ENCODE measurements at places on chromosomes 11 and 22. TPM values are rescaled to one million over a fixed set of nuclear protein-coding genes. Genes with fewer than 3 reads are reported as not detected.

The MED19 gene
- 7.0 TPM for total RNA-seq

The OR6T1 gene
- not detected for total RNA-seq

The PLAAT5 gene
- total RNA-seq = not detected

The CARD18 gene
- not detected for total RNA-seq

The SLC5A4 gene
- not detected for total RNA-seq

The SLC22A9 gene
- total RNA-seq = not detected

The DEFB131B gene
- not detected for total RNA-seq

DNA sequence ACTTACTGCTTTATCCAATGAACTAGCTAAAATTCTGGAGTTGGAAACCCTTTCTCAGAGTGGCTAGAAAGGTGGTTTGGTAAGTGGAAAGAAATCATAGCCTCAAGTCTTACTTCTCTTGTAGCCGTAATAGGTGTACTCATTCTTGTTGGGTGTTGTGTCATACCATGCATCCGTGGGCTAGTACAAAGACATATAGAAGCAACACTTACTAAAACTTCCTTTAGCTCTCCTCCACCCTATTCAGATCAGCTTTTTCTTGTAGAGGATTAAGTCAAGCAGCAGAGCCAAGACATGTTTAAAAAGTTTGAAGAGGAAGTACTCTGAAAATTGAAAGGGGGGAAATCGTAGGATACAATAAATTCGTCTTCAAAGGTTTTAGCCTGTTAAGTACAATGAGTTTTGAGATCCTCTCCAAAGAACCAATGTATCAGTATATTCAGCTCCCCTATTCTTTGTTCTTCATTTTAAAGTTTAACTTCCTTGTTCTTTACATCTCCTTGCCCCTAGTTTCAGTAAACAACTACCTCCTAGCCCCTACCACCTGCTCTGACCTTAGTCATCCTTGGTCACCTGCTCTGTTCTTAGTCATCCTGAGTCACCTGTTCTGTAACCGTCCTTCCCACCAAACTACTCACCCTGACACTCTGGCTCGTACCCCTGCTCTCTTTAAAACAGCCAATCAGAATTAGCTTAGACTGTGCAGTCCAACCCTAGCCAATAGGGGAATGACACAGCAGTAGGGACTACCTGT is 62.1 kb upstream of the DEUP1 start:
- H3K4me1 ChIP-seq = no peaks in the 10 kb centered on the region
- no peaks in the 10 kb centered on the region for H3K36me3 ChIP-seq
- no peak overlapping the region for H3K27ac ChIP-seq
- no peak for DNase-seq
- H3K27me3 ChIP-seq = peaks cover 6% of the 10 kb centered on the region

GRCh38 chr22:23828800-23829680 is 9.8 kb downstream of the DERL3 start:
- no peak overlapping the region for H3K4me3 ChIP-seq
- DNase-seq = no peak
- H3K27me3 ChIP-seq = no peaks in the 10 kb centered on the region

- no peak for DNase-seq
- no peak overlapping the region for H3K27ac ChIP-seq
- H3K4me1 ChIP-seq = no peaks in the 10 kb centered on the region
- no peak overlapping the region for H3K4me3 ChIP-seq
Observed at GRCh38 chr22:35134637-35135036, 68.7 kb downstream of the ISX start.

DNA sequence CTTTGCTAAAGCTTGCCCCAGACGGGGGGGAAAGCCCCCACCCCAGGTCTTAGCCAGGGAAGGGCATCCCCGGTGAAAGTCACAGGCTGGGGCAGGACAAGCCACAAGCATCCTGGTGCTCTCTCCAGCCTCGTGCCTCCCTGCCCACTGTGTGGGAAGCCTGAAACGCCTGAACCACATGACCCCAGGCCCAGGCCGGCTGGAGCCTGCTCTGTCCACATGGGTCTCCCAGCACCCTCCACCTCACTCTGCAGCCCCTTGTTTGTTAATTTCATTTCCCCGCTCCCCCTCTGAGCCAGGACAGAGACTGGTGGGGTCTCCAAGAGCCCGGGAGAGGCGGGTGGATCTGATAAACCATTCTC is 58.3 kb upstream of the TCF20 start:
- no peaks in the 10 kb centered on the region for H3K36me3 ChIP-seq
- no peak for DNase-seq
- H3K4me3 ChIP-seq = no peak overlapping the region

GRCh38 chr11:48106166-48106565 is 110.4 kb upstream of the OR4B1 start:
- H3K27me3 ChIP-seq = no peaks in the 10 kb centered on the region
- H3K4me3 ChIP-seq = peak overlapping the region; percentile 28
- peaks cover 56% of the 10 kb centered on the region for H3K4me1 ChIP-seq
- no peak for DNase-seq

DNA sequence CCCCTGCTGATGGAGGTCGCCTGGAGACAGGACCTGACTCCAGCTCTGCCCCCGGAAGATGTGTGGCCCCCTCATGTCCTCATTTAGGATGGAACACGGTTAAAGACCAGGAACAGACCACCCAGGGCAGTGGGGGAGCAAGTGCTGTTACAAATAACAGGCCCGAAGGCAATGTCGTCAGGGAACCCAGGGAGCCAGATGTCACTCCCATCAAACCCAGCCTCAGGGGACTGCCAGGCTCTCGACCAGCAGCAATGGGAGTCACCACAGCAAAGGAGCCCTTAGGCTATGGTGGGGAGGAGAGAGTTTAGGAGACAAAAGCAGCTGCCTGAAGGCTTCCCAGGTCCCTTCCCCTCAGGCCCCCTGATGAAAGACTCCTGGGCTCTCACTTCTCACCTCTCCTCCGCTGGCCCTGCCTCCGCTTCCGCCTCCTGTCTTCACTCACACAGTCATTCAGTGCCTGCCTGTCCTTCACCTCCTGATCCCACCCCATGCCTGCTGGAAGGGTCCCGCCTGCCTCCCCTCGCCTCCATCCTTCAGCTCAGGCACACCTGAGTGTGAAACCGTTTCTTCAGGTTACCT is 4.4 kb downstream of the RPS19BP1 start:
- H3K4me3 ChIP-seq = peak overlapping the region; percentile 85
- peaks cover 72% of the 10 kb centered on the region for H3K4me1 ChIP-seq
- H3K27ac ChIP-seq = peak overlapping the region; percentile 64
- no peaks in the 10 kb centered on the region for H3K27me3 ChIP-seq
- DNase-seq = no peak

GRCh38 chr11:101127699-101128570 is 1.7 kb downstream of the PGR start:
- no peak for DNase-seq
- H3K27me3 ChIP-seq = peaks cover 7% of the 10 kb centered on the region
- no peaks in the 10 kb centered on the region for H3K4me1 ChIP-seq
- peaks cover 5% of the 10 kb centered on the region for H3K36me3 ChIP-seq
- no peak overlapping the region for H3K4me3 ChIP-seq

DNA sequence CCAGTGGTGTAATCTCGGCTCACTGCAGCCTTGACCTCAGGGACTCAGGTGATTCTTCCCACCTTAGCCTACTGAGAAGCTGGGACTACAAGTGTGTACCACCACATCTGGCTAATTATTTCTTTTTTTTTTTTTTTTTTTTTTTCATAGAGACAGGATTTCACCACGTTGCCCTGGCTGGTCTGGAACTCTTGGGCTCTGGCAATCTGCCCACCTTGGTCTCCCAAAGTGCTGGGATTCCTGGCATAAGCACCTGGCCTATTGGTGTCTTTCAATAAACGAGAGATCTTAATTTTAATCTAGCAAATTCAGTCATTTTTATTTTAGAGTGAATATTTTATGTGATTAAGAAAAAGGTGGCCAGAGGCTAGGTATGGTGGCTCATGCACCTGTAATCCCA is 40.1 kb downstream of the DGCR2 start:
- H3K4me1 ChIP-seq = peaks cover 14% of the 10 kb centered on the region
- H3K36me3 ChIP-seq = no peaks in the 10 kb centered on the region
- no peak overlapping the region for H3K4me3 ChIP-seq
- DNase-seq = no peak
- no peak overlapping the region for H3K27ac ChIP-seq

DNA sequence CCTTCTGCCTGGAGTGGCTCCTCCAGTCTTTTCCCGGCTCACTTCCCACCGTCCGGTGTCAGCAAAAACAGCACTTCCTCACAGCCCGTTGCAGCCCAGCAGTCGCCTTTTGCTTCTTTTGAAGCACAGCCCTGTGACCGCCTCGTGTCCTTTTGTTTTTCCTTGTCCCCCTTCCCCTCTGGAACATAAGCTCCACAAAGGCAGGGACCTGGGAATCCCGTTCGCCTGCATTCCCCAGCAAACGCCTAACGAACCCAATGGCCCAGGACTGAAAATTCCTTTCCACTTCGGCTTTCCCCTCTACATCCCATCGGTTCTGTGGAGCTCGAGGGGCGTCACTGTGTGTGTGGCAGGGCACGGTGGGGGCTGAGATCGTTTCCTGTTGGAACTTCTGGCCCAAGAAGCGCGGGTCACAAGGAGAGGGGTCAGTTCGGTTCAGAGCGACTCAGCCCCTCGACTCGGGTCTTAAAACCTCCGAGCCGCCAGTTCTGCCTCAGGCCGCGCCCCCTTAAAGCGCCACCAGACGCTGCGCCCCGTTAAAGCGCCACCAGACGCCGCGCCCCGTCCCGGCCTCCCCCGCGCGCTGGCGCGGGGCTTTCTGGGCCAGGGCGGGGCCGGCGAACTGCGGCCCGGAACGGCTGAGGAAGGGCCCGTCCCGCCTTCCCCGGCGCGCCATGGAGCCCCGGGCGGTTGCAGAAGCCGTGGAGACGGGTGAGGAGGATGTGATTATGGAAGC is 841 bp downstream of the RIC8A start:
- no peaks in the 10 kb centered on the region for H3K27me3 ChIP-seq
- H3K36me3 ChIP-seq = no peaks in the 10 kb centered on the region
- H3K4me1 ChIP-seq = peaks cover 33% of the 10 kb centered on the region
- H3K4me3 ChIP-seq = peak overlapping the region; percentile 96
- peak; percentile 87 for DNase-seq

DNA sequence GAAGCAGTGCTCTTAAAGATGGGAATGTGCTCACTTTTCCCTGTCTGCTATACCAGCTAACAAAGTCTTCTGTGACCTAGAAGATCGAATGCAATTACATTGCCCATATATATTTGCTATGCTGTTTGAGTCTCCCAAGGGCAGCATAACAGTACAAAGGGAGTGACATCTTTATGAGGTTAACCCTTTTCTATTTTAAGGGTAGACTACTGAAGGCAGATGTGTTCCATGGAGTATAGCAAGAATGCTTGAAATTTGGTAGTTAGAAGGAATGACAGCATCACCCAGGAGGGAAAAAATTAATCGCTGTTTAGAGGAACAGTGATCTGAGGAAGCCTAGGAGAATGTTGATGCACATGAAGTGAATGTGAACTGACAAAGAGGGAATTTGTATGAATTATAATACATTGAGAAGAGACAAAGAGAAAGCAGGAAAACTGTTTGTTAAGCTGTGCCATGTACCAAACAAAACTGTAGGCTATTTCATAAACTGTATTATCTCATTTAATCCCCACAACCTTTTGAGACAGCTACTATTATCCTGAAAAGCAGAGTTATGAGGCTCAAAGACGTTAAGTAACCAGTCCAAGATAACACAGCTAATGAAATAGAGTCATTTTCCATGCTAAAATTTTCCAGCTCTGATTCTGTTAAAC is 13.0 kb downstream of the MAML2 start:
- H3K4me1 ChIP-seq = peaks cover 43% of the 10 kb centered on the region
- H3K27me3 ChIP-seq = no peaks in the 10 kb centered on the region
- no peaks in the 10 kb centered on the region for H3K36me3 ChIP-seq

DNA sequence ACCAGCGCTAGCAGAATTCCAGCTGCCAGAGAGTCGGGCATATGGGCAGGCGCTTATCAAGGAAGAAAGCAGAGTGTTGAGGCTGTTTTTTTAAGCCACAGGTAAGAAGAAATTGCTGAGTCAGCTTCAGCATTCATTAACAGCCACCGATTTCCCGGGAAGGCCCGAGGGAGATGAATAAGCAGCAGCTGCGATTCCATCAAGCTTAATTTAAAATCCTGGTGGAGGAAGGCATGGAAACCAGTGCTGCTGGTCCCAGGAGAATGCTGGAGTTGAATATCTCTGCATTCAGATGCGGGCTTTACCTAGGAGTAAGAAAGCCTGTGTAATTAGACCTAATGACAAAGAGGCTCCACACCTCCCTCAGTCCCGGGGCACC is 168.8 kb downstream of the BRD1 start:
- H3K36me3 ChIP-seq = peaks cover 9% of the 10 kb centered on the region
- no peak for DNase-seq
- H3K27ac ChIP-seq = peak overlapping the region; percentile 86

DNA sequence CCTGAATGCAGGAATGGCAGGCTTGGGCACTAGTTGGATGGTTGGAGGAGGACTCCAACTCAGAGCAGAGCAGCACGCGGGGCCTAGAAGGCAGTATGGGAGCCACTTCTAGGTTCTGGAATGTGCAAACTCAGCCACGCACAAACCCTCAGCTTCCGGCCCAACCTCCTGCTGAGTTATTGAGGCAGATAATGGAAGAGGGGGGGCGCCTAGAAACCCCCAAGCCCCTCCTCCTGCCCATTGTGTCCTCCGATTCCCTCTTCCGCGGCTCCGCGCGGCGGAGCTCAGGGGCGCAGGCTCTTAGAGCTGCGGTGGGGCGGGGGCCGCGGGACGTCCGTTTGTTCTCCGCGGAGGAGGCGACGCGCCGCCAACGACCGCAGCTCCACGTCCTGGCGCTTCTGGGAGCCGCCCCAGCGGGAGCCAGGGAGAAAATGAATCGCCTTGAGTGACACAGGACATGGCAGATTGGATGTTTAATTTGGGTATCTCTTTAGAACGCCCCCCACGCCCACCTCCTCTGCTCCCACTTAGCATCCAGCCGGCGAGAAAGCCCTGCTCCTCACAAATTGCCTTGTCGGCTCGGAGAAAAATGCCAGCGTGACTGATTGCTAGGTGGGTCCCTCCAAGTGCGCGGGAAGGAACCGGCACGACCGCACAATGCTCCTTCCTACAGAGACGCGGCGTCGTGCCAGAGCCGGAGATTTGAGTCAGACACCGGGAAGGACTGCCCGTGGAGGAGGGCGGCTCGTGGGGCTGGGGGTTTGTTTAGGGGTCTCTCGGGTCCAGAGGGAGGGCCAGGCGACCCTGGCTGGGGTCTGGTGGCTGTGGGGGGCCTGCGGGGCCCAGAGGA is 144.6 kb downstream of the NECTIN1 start:
- H3K4me3 ChIP-seq = no peak overlapping the region
- H3K36me3 ChIP-seq = no peaks in the 10 kb centered on the region

GRCh38 chr11:67022341-67022933 is 497 bp upstream of the SYT12 start:
- H3K4me1 ChIP-seq = peaks cover 17% of the 10 kb centered on the region
- DNase-seq = no peak
- H3K4me3 ChIP-seq = peak overlapping the region; percentile 20
- H3K27me3 ChIP-seq = peaks cover 31% of the 10 kb centered on the region

Data from natural killer cell treated with Interleukin-12 subunit alpha and Interleukin-12 subunit beta and Interleukin-15 and Interleukin-18, amount 100 ng/mL, for 72 hours (primary cell).